Aorta (tissue), 5 donors: ENCODE measurements at places on chromosomes 13 and 19. TPM values are rescaled to one million over a fixed set of nuclear protein-coding genes. Genes with fewer than 3 reads are reported as not detected.

GRCh38 chr13:46866150-46866549 is 30.7 kb downstream of the HTR2A start:
- no peak overlapping the region for H3K27ac ChIP-seq
- peak; percentile 70 for DNase-seq
- no peaks in the 10 kb centered on the region for H3K27me3 ChIP-seq
- no peak overlapping the region for H3K4me3 ChIP-seq
- no peaks in the 10 kb centered on the region for H3K4me1 ChIP-seq

Gene TMEM238
- 2.4 TPM for total RNA-seq

DNA sequence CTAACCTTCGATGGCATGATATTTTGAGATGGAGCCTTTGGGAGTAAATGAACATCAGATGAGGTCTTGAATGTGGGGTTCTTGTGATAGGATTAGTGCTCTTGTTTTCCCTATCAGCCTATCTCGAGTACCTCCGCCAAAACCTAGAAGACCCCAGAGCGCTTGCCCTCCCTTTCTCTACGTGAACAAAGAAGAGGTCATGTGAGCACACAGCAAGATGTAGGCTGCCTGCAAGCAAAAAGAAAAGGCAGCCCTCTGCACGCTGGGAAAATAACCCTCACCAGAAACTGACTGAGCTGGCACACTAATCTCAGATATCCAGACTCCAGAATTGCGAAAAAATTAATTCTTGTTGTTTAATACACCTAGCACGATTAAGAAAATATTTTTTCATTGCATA is 799.8 kb upstream of the SLC10A2 start:
- no peaks in the 10 kb centered on the region for H3K36me3 ChIP-seq
- H3K27me3 ChIP-seq = no peaks in the 10 kb centered on the region
- DNase-seq = no peak

Gene ZNF558
- total RNA-seq = 24.1 TPM

Gene TMEM161A
- 18.1 TPM for total RNA-seq

GRCh38 chr19:15286688-15287365 is 45.5 kb downstream of the BRD4 start:
- no peak for DNase-seq
- no peak overlapping the region for H3K4me3 ChIP-seq
- H3K36me3 ChIP-seq = no peaks in the 10 kb centered on the region
- no peaks in the 10 kb centered on the region for H3K27me3 ChIP-seq

Gene LNX2
- 10.3 TPM for total RNA-seq

GRCh38 chr19:46042252-46042883 is 1.6 kb upstream of the IGFL4 start:
- H3K4me1 ChIP-seq = no peaks in the 10 kb centered on the region
- no peak overlapping the region for H3K27ac ChIP-seq
- no peak for DNase-seq
- no peaks in the 10 kb centered on the region for H3K27me3 ChIP-seq

Gene UBE2L5
- total RNA-seq = 1.7 TPM

DNA sequence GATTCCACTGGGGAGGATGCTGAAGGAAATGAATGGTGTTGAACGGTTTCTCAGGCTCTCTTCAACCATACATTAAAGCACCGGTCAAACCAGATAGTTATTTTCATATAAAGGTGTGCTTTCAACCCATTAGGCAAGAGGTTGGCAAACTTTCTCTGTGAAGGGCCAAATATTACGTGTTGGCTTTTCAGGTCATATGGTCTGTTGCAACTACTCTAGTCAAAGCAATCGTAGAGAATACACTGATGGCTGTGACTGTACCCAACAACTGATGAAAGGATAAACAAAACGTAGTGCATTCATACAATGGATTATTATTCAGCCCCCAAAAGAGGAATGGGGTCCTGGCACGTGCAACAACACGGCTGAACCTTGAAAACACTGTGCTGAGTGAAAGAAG is 5.8 kb downstream of the ZSCAN5A start:
- H3K36me3 ChIP-seq = peaks cover 4% of the 10 kb centered on the region
- H3K27ac ChIP-seq = no peak overlapping the region
- DNase-seq = no peak
- no peaks in the 10 kb centered on the region for H3K4me1 ChIP-seq
- no peak overlapping the region for H3K4me3 ChIP-seq

DNA sequence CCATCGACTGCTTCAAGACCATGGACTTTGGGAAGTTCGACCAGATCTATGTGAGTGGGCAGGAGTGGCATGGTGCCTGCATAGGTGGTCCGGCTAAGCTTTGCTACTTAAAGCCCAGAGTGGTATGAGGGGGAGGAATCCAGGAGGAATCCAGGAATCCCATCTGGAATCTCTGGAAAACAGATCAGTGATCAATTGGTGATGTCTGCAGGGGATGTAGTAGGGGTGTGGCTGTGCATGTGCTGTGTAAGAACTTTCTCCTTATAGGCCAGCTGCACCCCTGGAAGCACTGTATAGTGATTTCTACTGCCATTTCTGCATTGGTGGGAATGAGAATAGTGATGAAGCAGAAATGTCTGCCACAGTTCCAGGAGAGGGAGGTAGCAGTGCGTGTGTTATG is 23.6 kb downstream of the PNPLA6 start:
- no peak overlapping the region for H3K27ac ChIP-seq

Gene ERVV-1
- total RNA-seq = not detected

Gene PTH2
- not detected for total RNA-seq
